ENCODE measurements at places on chromosomes 3 and 15.

DNA sequence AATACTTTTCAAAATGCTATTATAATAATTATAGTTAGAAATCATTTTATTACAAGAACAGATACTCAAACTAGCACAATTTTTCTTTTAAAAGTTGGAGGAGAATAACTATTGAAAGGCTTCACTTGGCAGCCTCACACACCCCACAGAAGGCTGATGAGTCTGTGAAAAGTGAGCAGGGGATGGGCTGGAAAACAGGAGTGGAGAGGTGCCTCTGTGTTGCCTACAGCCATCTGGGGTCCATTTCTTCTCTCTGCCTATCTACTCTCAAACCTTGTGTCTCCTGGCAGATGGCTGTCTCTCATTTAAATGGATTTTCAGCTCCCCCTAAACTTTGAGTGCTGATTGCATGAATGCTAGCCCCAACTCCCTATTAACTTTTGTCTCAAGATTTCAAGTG, 230.8 kb downstream of the CLSTN2 start:
- DNase-seq, result no peak

DNA sequence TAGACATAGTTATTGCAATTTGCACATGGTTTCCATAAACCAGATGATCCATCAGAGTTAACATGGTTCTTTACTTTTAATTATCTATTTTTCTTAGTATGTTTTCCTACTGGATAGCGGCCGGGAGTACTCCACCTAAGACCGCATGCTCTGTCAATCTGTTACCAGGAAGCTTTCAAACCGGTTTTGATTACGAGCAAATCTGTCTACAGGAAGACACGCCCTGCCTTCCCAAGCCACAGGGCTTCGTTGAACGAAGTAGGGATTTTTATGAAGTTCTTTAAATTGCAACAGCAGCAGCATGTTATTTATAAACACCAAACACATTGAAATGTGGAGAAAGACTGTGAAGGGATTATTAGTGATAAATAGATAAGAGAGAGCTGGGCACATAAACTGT, 283.3 kb upstream of the ROBO2 start:
- no peak for DNase-seq

GRCh38 chr15:98824595-98824994, 176.3 kb downstream of the IGF1R start:
- no peak for DNase-seq

GRCh38 chr3:187954873-187955586, 198.9 kb upstream of the LPP start:
- no peak for DNase-seq

- DNase-seq, result no peak
Measured at GRCh38 chr3:94379264-94379663, 316.4 kb downstream of the NSUN3 start.

DNA sequence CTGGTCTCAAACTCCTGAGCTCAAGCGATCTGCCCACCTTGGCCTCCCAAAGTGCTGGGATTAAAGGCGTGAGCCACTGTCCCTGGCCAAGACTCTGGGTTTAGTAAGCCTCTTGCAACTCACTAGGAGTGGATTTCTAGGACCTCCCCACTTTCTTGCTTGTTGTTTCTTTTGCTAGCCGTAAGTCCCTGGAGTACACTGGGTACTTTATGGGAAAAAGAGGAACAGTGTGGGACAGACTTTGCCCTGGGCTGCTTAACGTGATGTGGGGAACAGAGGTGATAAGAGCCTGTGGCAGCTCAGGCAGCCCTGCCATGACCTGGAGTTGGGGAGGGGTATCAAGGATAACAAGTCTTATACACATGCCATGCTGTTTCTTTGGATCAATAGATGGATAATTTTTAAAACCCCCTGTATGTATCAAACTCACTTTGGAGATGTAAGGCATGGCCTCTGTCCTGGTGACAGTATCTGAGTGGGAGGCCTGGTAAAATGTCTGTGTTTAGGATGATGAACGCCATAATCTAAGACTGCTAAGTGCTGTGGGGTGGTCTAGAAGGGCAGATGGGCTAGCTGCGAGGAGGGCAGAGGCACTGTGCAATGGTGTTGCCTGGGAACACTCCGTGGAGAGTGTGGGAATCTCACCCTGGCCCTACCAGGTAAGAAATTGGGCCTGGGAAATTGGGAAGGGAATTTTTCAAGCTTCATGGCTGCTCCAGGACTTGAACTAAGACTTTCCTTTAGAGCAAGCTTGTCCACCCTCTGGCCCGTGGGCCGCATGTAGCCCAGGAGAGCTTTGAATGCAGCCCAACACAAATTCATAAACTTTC, 54.8 kb downstream of the SMAD3 start:
- no peak for DNase-seq

DNA sequence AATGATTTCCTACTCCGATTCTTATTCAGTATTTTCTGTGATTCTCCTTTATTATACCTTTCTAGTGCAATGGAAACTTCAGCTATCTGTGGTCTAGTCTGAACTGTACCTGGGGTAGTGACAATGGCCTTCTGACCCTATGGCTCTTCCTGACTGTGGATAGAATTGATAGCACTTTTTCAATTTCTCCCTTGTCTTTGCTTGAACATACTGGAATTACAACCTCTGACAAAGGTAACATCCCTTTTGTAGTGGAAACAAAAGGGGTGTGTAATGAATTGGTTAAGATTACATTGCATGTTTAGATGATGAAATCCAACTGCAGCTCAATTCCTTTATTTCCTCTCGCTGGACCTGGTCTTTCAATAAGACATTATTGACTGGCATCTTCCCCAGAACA, 21.0 kb upstream of the SOX2 start:
- DNase-seq, result no peak

GRCh38 chr15:75232826-75233503, 25.2 kb upstream of the GOLGA6C start:
- DNase-seq, result no peak

GRCh38 chr3:178562143-178562946, 26.1 kb downstream of the KCNMB2 start:
- no peak for DNase-seq

DNA sequence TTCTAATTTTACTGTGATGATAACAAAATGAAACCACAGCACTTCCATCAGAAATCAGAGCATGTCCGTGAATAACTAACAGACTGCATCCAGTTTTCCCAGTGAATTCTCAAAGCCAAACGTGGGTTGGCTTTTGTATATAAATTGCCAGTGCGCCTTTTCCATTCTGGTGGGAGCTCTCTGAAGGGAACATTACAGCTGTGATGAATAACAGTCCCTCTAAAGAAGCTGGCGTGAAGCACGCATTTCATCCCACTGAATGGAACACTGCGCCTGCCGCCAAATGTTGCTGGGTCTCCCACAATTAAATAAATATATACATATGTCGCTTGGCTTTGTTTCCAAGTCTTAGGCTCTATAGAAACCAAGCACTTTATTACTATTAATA, 113.0 kb upstream of the PFN2 start:
- no peak for DNase-seq

- DNase-seq, result no peak
Measured at GRCh38 chr3:5657106-5657505, 469.6 kb downstream of the EDEM1 start.

DNA sequence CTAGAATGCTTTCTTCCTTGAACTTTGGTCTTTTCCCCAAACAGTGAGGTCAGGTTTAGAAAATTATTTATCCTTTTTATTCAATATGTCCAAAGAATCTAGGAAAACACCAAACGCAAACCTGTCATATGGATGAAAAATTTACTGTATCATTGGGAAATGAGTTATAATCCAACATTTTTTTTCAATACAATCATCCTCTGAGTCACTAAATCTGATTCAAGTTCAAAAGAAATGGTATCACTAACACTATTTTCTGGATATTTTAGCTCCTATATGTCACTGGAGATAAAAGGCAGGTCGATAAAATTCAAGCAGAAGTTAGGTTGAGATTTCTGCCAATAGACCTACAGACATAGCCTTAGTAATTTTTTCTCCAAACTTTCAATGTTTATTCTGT, 591.6 kb upstream of the AGTR1 start:
- DNase-seq, result no peak

- DNase-seq, result no peak
Measured at GRCh38 chr15:73518180-73518862, 75.4 kb downstream of the REC114 start.

DNA sequence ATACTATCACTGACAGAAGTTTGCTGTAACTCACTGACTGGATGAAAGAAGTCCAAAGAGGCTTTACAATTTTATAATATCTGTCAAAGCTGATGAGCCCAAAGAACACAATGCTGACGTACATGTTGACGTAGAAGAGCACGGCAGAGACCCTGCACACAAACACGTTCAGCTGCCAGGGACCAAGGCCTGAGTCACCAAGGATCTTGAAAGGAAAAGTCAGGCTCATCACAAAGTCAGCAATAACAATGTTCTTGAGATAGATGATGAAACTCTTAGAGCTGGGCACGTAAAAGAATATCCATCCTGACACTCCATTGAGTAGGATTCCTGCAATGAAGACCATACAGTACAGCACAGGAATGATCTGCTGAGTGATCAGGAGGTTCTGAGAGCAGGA, 10.9 kb upstream of the GPR171 start:
- no peak for DNase-seq

GRCh38 chr3:69445024-69445423, 59.1 kb upstream of the FRMD4B start:
- no peak for DNase-seq

- no peak for DNase-seq
Measured at GRCh38 chr3:123218990-123219389, 17.2 kb downstream of the SEC22A start.

DNA sequence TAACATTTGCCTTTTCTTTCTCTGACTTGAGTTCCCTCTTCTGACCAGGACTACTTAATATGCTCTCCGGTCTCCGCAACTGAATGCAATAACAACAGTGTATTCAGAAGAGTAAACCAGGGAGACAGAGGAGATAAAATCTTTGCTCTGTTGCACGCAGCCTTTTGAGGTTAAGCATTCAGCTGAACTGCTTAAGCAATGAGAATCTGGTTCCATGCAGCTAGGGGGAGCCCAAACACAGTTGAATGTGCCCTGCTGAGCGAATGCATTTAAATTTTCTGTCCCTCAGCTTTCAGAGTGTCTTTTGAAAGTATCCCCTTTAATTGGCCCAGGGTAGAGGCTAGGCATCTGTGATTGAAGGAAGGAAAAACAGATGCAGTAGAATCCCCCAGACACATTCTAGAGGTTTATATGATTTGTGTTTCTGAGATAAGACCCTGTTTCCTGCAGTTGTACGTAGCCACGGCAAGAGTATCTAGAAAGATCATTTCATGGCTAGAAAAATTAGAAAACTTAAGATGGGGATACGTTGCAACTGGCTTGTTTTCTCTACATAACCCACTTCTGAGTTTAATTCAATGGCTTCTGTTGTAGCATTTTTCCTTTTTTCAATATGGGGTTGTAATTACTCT, 309.6 kb downstream of the TUSC7 start:
- DNase-seq, result no peak

- peak; percentile 81 for DNase-seq
Measured at GRCh38 chr3:43180027-43180426, 74.1 kb upstream of the POMGNT2 start.

DNA sequence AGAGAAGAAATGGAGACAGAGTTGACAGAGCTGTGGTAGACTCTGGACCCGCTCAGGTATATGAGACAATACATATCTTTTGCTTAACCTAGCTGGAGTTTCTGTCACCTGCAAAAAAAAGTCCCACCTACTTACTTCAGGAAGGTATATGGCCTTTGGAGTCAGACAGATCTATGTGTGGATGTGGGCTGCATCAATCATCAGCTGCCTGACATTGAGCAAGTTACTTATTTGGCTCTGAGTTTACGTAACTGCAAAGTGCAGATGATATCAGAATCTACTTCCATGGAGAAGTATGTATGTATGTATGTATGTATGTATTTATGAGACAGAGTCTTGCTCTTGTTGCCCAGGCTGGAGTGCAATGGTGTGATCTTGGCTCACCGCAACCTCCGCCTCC, 124.3 kb downstream of the MYLK start:
- DNase-seq, result no peak

DNA sequence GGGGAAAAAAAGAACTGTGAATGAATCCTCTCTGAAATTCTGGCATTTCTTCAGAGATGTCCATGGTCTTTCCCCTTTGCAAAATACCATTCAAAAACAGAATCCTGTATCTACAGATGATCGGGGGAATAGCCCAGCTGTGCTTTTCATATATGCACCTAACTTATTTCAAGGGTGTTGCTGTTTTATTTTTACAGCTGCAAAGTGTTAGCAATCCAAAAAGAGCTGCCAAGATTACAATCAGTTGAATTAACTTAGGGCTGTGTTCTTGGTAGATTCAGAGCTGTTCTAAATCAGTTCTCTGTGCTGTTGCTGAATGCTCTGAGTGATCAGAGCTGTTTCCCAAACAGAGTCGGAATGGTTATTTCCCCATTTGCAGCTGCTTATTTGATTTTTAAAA, 175.7 kb upstream of the SEMA6D start:
- no peak for DNase-seq

DNA sequence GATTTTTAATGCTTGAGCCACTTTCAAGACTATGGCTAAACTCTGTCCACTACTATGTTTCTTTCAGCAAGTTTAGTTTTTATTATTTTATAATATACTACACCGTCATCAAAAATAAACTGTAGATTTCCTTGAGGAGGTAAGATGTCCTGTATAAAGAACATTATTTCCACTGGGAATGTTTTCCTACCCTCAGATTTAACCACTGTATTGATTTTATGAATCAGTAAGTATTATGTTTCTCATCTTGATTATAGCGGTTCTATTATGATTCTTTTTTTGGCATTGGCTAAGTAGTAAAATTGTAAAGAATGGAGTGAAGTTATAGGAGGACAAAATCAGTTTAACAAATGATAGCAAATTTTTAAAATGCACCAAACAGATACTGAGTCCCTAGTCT, 44.4 kb downstream of the ADAM10 start:
- DNase-seq, result no peak

GRCh38 chr3:95319921-95320494, 1257.1 kb downstream of the NSUN3 start:
- DNase-seq, result no peak

DNA sequence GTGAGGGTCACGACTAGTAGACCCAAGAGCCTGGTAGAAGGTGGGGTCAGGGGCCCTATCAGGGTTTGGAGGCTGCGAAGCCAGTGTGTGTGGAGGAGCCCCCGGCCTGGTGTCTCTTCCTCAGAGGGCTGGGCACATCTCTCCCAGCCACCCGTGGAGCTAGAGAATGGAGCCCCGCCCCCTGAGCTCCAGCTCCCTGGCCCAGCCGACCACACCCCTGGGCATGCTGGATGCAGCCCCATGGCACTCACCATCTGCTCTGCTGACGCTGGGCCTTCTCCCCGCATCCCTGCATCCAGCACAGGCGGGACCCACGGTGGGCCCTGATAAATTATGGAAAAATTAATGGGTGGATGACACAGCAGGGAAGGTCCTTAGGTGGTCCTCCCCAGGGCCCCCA, 17.5 kb downstream of the ANKRD63 start:
- DNase-seq, result no peak
